Stimulated activated CD8-positive, alpha-beta memory T cell treated with anti-CD3 and anti-CD28 coated beads, Interleukin-4, amount 100 ng/mL, for 1 hour (primary cell): ENCODE measurements at places on chromosomes 6 and 20.

- no peak for DNase-seq
Observed at GRCh38 chr6:170035901-170036304, 255.0 kb downstream of the DLL1 start.

DNA sequence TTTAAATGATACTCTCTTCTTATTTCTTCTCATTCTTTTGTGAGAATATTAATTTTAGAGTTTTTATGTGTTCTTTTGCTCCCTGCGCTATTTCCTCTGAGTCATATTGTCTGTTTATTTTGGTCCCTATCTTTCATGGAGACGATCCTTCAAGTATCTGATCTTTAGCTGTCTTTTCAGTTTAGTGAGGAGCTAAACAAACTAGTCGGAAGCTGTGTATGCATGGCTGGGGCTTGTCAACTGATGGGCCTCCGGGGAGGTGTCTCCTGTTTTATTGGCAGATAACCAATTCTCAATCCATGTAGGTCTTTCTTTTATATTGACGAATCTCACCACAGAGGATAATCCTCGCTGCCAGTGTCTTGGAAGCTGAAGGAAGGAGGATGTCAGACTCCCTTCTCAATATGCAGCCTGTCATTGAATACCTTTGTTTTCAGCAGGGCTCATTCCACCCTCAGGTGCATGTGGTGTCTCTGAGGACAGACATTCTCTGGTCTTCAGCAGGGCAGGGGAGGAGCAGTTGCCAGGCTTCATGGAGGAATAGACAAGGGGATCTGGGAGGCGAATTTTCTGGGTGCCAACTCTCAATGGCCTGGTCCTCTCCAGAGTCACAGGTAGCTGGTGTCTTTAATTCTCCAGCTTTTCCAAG lies 64.9 kb downstream of the RNF182 start:
- DNase-seq = no peak

DNA sequence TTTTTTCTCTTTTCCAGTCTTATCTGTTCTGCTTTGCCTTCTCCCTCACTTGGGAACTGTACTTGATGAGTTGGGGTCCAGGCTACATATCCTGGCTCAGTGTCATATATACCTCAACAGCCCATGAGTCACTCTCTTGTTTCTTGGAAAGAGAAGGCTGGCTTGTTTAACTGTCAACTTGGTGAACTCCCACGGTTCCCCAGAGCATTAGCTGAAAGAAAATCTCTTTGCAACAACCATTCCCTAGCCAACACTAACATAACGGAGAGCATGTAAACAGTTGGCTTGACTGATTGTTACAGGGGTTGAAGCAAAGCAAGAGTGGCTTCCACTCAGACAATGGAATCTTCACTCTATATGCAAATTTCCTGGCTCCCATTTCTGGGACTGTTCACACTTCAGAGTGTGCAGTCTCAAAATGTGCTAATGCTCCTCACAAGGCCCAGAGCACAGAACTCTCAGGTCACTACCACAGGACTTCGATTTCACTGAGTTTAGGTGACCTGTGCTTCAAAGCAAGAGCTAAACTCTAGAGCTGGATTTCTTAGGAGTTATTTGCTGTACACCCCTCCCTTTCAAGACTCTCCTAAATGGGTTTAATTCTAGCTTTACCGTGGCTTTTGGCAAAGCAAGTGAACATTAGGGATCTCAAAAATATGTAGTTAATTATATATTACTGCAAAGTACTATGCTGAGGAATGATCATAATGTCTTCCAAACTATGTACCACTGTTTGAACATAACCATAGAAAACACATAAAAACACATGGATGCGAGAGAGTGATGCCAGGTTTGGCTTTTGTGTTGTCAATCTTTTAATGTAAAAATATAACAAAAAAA lies 609.8 kb downstream of the RFPL4B start:
- no peak for DNase-seq

DNA sequence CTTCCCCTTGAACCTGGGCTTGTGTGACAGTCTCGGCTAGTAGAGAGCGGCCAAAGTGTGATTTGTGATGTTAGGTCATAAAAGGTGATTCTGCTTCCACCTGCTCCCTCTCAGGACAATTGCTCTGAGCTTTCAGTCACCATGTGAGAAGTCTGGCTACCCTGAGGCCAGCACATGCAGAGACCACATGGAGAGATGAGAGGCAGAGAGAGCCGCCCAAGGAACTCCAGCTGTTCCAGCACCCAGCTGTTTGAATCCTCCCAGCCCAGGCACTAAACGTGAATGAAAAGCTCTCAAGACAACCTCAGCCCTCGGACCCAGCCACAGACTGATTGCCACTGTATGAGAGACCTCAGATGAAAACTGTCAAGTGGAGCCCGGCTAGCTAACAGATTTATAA lies 143.4 kb upstream of the EEF1E1 start:
- no peak for DNase-seq

DNA sequence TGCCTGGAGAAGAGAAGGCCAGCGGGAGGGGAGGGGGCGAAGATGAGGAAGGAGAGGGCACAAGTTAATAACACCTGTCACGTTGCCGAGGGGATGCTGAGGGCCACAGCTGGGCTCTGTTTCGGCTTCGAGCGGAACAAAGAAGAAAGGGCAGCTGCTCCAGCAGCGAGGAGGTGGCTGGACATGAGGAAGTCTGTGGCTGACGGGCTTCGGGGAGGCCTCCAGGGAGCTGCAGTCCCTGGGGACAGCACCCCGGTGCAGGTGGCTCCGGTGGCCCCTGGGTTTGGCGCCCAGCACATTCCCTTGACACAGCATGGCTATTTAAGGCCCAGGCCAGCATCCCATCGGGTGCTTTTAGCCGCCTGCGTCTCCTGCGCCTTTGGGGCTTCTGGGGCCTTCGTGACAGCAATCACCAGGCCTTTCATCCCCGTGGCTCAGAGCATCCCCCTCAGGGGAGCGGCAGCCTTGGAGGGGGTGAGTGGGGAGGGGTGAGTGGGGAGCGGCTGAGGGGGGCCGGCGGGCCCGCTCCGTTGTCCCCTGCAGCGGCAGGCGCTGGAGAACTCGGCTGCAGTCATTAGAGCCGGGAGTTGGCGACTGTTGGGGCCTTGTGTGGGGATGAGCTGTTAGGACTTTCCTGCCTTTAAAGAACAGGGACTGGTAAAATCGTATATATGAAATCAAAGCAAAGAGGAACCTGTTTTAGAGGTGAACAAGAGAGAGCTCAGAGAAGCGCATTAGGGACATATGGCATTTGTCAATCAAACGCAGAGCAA lies 99.0 kb downstream of the TMEM242 start:
- no peak for DNase-seq

DNA sequence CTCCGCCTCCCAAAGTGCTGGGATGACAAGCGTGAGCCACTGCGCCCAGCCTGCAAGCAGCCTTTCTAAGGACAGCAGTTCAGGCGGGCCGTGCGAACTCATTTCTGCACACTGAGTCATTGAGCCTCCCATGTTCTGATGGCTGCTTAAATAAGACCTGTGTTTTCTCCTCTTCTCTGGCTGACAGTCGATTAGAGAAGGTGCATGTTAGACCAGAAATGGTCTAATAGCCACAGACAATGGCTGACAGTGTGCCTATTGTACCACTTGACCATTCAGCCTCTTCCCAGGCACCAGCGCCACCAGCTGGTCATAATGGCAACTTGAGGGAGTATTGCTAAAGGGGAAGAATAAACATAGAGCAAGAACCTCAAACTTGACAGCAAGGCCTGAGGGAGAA lies 6.2 kb downstream of the CST11 start:
- DNase-seq = no peak

- no peak for DNase-seq
Observed at GRCh38 chr20:62439218-62439617, 11.9 kb upstream of the RBBP8NL start.

- no peak for DNase-seq
Observed at GRCh38 chr20:13187899-13188298, 33.2 kb upstream of the ISM1 start.

GRCh38 chr6:161354276-161354840 lies 80.5 kb upstream of the AGPAT4 start:
- DNase-seq = no peak

DNA sequence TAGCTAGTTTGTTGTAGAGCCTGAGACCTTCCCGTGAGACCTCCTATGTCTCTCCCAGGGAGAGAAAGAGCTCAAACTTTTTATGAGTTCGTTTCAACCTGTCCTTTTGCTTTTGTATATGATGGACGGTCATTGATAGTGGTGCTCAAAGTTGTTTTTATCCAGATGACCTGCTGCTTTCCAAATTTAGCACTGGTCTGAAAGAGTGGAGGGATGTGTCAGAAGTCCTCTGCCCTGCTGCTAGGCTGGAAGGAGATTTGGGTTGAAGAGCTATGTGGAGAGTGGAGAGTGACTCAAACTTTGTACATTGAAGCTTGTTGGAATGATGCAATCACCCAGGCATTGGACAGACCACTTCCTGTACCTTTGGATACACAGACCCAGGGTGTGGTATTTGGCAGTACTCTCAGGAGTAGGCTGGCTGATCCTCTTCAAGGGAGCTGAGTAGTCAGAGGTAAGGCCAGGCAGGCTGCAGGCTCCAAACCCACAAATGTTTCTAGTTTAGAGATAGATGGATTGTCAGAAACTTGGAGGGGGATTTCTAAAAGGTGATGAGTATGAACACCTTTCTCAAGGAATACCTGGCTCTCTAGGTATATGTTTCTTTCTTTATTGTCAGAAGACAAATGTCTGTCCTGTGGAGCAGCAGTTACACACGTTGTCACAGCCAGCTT lies 49.4 kb upstream of the RREB1 start:
- DNase-seq = no peak

DNA sequence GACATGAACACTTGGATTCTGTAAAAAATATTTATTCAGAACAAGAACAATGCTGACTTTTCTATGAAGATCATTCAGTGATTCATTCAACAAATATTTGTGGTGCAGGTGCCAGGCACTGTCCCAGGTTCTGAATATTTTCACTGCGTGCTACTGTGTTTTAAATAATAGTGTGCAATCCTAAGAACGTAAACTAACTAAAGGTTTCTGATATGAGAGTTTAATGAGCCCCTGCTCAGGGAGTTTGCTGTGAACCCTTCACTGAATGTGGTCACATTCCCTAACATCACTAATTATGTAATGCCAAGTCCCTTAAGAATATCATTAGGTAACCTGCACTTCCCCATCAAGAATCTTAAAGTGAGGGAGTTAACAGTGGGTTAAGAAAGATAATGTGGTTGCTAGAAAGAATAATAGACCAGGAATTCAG lies 1.7 kb upstream of the TMEM170B start:
- DNase-seq = no peak

DNA sequence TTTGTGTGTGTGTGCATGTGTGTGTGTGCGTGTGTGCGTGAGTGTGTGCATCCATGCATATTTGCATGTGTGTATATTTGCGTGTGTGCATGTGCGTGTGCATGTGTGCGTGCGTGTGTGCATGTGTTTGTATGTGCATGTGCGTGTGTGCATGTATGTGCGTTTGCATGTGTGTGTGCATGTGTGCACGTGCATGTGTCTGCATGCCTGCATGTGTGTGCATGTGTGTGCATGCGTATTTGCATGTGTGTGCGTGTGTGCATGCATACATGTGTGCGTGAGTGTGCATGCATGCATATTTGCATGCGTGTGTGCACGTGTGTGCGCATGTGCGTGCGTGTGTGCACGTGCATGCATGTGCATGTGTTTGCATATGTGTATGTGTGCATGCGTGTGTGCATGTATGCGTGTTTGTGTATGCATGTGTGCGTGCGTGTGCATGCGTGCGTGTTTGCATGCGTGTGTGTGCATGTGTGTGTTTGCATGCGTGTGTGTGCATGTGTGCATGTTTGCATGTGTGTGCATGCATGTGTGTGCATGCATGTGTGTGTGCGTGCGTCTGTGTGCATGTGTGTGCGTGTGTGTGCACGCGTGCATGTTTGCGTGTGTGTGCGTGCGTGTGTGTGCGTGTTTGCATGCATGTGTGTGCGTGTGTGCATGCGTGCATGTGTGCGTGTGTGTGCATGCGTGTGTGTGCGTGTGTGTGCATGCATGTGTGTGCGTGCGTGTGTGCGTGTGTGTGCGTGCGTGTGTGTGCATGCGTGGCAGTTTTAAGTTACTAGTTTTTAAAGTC lies 57.7 kb upstream of the SMOC2 start:
- DNase-seq = no peak

DNA sequence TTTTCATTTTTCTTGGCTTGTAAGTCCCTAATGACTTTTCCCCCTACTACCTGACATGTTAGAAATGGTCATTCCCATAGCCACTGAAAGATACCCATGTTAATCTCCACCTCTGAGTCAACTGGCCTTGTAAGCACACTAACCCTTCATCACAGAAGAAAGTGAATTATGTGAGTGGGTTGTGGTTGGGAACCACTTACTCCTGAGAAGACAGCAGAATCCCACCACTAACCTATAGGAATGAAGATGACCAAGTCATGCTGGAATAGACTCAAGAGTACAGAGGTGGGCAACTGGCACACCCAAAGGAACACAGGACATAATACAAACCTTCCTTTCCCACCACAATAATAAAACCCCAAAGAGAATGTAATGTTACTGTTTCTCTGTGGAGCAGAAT lies 30.1 kb downstream of the RAMACL start:
- no peak for DNase-seq

- no peak for DNase-seq
Observed at GRCh38 chr20:61119794-61120410, 132.2 kb upstream of the CDH4 start.

- no peak for DNase-seq
Observed at GRCh38 chr6:43817192-43817591, 47.2 kb downstream of the VEGFA start.

DNA sequence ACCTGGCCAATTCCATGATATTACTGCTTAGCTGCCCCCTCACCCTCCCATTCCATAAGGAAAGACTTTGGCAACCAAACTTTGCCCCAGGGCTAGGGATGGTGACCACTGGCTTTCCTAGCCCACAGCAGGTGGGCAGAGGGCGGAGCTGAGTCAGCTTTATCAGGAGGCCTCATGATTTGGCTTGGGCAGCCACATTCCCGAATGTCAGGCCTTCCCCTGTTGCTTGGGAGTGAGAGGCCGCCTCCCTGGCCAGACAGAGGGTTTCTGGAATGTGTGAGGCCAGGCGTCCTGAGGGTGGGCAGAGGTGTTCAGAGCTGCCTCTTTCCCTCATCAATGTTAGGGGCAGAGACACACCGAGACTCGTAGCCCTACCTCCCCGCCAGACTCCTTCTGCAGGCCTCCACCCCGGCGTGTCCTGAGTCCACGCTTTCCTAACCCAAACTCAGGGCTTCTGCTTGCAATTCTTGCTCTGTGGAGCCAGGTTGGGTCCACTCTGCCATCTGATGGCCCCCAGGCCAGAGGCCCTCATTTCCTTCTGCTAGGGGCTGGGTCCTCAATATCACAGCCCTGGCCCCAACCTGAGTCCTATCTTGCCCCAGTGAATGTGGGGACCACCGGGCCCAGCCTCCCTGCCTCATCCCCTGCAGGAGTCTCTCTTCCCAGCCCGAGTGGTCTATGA lies 19.3 kb downstream of the UQCC2 start:
- DNase-seq = no peak

DNA sequence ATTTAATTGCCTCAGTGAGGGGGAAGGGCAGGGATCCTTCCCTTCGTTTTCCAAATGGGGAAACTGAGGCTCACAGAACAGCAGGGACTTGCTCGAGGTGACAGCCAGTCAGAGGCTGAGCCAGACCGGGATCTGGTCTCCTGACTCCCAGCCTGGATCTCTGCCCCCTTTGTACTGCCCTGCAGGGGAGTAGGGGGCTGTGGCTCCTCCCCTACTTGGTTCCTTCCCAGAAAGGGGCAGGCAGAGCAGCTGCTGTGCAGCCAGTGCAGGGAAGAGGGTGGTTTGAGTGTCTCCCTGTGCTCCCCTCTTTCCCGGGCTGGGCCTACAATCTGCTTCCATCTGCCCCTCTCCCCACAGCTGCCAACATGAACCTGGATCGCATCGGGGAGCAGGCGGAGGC lies 37.6 kb downstream of the UQCC2 start:
- DNase-seq = no peak
